ENCODE measurements at places on chromosomes 5 and 9. TPM values are rescaled to one million over a fixed set of nuclear protein-coding genes. Genes with fewer than 3 reads are reported as not detected.

The MOB3B gene
- total RNA-seq: 19.6 TPM

The SLC46A2 gene
- total RNA-seq: not detected

The PIP5KL1 gene
- total RNA-seq: 3.2 TPM

The FOXD4L6 gene
- not detected for total RNA-seq

The RECK gene
- total RNA-seq: 34.2 TPM

The CDH9 gene
- total RNA-seq: 1.6 TPM

The ELOVL7 gene
- total RNA-seq: 6.7 TPM

The SMIM33 gene
- not detected for total RNA-seq

The PCDHGC4 gene
- total RNA-seq: 25.1 TPM

The DDX4 gene
- not detected for total RNA-seq

The TIMD4 gene
- total RNA-seq: not detected

The SLC34A3 gene
- not detected for total RNA-seq
